ENCODE measurements at places on chromosomes 7 and 10.

DNA sequence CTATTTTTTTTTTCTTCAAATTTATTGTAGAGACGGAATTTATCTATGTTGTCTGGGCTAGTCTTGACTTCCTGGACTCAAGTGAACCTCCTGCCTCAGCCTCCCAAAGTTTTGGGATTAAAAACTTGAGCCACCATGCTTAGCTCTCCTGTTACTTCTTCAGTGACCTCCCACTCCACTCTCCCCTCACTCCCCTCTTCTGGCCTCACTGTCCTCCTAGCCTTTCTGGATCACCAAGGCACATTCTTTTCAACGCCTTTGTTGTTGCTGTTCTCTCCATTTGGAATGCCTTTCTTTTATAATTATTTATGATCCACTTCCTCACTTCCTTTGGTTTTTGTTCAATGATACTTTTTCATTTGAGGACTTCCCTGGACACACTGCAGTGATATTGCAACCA lies 17.9 kb downstream of the PTPRZ1 start:
- DNase-seq = no peak

GRCh38 chr10:96417441-96417840 lies 58.6 kb upstream of the OPALIN start:
- DNase-seq = no peak

DNA sequence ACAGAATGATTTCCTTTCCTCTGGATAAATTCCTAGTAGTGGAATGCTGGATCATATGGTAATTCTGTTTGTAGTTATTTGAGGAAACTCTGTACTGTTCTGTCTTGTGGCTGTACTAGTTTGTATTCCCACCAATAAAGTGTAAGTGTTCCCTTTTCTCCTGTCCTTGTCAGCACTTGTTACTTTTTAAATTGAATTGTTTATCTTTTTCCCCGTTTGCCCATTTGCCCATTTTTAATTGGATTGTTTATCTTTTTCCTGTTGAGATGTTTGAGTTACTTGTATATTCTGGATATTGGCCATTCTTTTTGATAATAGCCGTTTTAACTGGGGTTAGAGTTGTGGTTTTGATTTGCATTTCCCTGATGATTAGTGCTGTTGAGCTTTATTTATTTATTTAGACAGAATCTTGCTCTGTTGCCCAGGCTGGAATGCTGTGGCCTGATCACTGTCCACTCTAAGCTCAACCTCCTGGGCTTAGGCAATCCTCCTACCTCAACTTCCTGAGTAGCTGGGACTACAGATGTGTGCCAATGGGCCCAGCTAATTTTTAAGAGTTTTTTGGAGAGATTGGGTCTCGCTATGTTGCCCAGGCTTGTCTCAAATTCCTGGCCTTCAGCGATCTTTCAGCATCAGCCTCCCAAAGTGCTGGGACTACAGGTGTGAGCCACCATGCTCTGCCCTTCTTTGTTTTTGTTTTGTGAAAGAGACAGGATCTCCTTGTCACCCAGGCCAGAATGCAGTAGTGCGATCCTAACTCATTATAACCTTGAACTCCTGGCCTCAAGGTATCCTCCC lies 23.0 kb downstream of the BMPR1A start:
- no peak for DNase-seq

GRCh38 chr10:1166101-1166827 lies 110.1 kb downstream of the WDR37 start:
- DNase-seq = no peak

GRCh38 chr7:41847151-41847550 lies 144.3 kb upstream of the INHBA start:
- no peak for DNase-seq

GRCh38 chr7:99116144-99116543 lies 27.8 kb downstream of the SMURF1 start:
- DNase-seq = no peak

- no peak for DNase-seq
Measured at GRCh38 chr10:5040781-5041470, 37.3 kb upstream of the AKR1C2 start.

GRCh38 chr10:12121673-12122072 lies 7.8 kb upstream of the SEC61A2 start:
- no peak for DNase-seq

GRCh38 chr7:285731-286130 lies 4.2 kb upstream of the FOXL3 start:
- DNase-seq = no peak

- DNase-seq = no peak
Measured at GRCh38 chr7:98178762-98179490, 32.3 kb upstream of the BHLHA15 start.

DNA sequence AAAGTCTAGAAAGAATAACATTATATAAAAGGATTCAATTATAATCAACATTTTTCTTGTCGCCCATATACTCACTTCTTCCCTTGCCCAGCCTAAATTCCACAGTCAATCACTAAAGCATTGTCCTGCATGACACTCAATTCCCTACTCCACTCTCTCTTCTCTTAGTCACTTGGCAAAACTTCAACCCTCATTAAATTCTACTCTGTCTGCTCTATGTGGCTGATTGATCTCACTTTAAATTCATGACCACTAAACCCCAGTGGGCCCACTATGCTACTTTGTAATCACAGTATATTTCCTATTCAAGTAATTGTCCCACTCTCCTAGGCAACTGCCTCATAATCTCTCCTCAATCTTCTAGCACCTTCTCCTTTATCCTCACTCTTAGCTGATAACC lies 54.1 kb downstream of the MTERF1 start:
- DNase-seq = no peak

GRCh38 chr7:14381936-14382335 lies 392.5 kb upstream of the ETV1 start:
- DNase-seq = no peak

GRCh38 chr7:26897928-26898327 lies 33.5 kb upstream of the SKAP2 start:
- DNase-seq = no peak

GRCh38 chr7:73892003-73892999 lies 31.3 kb downstream of the TMEM270 start:
- DNase-seq = no peak

GRCh38 chr7:125599387-125599786 lies 669.8 kb upstream of the POT1 start:
- DNase-seq = no peak

DNA sequence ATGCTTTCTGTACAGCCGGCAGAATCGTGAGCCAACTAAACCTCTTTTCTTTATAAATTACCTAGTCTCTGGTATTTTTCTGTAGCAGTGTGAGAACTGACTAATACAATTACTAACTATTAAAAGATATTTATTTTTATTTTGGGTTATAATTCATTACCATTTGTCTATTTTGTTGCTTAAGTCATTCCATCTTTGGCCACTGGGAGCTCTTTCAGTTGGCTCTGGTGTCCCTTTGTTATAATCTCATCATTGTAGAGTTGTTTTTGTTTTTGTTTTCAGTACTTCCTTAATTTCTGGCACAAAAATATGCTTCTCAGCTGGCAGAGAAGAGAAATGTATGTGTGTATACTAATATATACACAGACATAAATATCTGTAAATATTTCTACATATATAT lies 807.9 kb upstream of the MBL2 start:
- DNase-seq = no peak

DNA sequence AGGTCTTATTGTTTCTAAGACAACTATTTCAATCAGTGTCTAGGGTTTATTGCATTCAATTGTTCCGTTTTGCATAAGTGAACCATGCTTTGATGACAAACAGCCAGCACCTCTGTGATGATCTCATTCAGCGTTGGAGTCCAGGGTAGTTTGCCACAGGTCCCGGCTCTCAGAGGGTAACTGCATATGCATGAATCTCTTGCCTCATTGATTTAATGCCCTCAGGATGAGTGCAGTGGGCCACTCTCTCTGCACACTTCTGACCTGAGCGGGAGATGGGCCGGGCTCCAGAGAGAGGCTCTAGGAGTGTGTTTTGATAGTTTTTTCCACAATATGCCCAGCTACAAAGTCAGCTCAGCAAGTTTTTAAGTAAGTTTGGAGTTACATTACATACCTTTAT lies 83.9 kb downstream of the HECW1 start:
- no peak for DNase-seq

DNA sequence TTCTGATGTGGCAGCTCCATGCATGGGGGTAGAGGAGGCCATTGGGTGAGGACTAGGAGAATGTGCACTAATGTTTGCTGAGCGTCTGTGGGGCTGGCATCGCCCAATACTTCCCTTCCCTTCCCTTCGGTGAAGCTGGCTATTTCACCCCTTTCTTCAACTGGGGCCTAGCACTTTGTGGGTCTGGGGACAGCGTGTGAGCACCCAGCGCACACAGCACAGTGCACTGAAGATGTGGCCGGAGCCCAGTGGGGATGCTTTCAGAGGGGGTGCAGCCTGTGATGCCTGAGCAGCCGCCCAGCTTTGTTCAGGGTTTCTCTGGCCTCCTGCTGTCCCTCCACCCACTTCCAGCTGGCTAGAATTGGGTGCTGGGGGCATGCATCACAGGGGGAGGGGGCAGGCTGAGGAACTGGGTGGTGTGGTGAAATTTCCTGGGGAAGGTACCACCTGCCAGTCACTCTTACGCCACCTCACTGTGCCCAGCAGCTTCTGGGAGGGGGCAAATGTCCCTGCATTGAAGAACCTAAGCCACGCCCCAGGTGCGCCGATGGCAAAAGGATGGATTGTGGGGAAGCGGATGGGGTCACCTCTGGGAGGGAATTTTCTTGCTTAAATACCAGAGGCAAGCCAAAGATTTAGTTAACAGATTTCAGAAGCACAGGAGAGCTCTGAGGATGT lies 45.5 kb downstream of the CLEC2L start:
- no peak for DNase-seq

DNA sequence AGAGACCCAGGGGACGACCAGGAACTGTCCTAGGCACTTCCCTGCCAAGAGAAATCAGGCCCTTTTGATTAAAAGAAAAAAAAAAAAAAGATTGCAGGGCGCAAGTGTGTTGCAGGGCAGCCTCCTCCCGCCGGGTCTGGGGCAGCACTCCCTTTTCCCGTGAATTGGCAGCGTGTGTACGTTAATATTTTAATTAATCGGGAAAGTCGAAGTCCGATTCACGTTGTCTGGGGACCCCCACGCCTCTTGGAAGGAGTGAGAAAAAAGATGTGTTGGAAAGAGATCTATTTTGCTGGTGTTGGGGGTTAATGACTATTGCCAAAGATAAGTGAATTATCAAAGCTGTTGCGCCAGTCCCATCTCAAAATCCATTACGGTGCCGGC lies 1.3 kb upstream of the EBF3 start:
- no peak for DNase-seq

DNA sequence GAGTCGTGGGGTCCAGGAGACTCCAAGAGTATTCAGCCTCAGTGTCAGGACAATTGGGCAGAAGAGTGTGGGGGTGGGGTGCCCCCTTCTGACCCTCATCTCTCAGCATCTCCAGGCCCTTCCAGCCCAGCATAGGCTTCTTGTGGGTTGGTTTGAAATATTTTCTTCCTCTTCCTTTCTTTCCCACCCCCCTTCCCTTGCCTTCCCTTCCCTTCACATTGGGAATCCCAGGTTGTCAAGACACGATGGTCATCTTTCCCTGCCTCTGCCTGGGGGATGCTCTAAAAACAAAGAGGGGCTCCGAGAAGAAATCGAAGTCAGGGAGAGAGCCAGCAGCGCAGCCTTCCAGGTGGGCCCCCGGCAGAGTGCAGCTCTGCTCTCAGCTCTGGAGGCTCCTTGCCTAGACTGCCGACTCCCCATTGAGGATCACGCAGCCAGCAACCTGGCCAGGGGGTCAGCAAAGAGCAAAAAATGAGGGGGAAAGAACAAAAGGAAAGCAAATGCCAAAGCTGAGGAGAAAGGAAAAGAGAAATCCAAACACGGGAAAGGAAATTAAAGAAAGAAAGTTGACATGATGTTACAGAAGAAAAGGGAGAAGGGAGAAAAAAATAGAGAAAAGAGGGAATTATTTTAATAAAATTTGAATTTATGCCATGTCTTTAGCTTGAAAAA lies 1.5 kb downstream of the PAX2 start:
- DNase-seq = no peak

- no peak for DNase-seq
Measured at GRCh38 chr10:99370993-99371392, 41.8 kb downstream of the CNNM1 start.

DNA sequence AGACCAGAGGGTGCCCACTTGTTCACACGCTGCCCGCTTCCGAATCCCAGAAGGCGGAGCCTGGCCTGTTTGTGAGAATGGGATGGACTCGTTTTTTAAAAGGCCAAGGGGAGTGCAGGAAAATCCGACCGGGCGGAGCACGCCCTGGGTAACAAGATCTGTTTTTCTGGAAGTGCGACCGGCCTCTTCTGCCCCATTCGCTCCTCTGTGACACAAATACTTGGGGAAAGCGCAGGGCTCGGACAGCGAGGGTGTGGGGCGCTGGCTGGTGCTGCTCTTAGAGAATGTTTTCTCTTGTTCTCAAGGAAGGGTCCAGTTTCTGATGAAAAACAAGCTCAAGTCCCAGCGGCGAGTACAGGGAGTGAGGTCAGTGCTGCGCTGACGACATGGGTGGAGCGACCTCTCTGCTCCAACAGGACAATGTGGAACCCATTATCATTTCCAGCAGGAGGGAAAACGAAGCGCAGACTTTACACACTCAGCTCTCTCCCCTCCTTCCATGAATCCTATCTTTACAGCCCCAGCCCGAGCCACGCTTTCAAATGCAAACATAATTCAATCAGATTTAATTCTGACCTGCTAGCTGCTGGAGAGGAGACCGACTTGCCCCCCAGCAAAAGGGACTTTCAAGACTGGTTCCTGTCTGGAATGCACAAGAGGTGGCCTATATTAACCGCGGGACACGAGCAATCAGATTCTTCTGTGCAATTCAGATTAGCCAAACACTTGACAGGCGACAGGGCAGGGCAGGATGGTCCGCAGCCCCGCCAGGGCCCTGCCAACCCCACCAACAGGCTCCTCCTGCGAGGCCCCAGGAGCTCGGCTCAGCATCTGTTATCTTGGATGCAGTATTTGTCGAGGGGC lies 1.1 kb downstream of the RADIL start:
- DNase-seq = no peak

GRCh38 chr10:125565046-125565445 lies 117.9 kb downstream of the TEX36 start:
- DNase-seq = no peak

DNA sequence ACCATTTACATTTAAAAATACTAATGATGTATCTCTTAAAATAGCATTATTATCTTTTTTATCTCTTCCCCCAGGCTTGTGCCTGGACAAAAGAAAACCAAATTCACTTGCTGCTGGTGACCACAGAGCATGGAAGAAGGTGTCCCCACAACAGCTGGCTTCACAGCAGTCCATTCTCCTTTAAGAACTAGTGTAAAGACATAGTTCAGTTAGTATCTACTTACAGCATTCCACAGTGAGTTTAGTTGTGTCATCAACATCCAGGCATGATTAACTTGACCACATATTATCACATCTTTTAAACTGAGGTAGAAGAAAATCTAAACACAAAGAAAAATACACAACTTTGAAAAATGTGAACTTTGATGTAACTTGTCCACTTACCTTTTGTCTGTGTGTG lies 55.0 kb downstream of the LRRC17 start:
- DNase-seq = no peak
